ENCODE measurements at places on chromosomes 12 and 14.
A peak's percentile ranks its signal among the peaks of the same experiment; 100 is the strongest.

GRCh38 chr14:93319958-93320357 lies 12.9 kb downstream of the BTBD7 start:
- no peak for DNase-seq

GRCh38 chr14:69630360-69630759 lies 19.0 kb downstream of the SUSD6 start:
- no peak for DNase-seq

GRCh38 chr14:98906123-98906995 lies 365.6 kb downstream of the BCL11B start:
- DNase-seq: no peak

DNA sequence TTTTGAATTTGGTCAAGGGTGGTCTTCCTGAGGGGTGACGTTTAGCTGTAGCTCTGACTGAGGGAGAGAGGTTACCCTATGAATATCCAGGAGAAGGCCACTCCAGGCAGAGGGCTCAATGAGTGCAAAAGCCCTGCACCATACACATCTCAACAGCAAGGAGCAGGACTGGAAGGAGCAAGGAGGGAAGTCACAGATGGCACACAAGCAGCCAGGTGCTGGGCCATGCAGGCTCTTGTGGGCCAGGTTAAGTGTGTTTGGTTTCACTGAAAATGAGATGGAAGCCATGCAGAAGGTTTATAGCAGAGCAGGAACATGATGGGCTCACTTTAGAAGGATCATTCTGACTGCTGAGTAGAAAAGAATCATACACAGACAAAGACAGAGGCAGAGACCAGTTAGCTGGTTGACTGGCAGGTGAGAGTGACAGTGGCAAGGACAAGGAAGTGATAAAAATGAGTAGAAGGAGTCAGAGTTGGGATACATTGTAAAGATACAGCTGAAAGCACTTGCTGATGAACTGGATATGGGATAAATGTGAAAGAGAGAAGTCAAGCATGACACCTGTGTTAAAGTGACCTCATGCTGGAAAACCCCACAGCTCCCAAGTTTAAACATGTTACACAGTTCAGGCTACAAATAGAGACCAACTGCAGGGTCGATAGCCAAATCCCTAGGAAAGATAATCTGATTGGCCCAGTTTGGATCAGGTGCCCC lies 81.2 kb downstream of the PRKD1 start:
- DNase-seq: no peak

GRCh38 chr12:110245369-110245772 lies 35.7 kb upstream of the ATP2A2 start:
- peak; percentile 76 for DNase-seq

GRCh38 chr12:25262389-25263074 lies 11.8 kb upstream of the KRAS start:
- no peak for DNase-seq

DNA sequence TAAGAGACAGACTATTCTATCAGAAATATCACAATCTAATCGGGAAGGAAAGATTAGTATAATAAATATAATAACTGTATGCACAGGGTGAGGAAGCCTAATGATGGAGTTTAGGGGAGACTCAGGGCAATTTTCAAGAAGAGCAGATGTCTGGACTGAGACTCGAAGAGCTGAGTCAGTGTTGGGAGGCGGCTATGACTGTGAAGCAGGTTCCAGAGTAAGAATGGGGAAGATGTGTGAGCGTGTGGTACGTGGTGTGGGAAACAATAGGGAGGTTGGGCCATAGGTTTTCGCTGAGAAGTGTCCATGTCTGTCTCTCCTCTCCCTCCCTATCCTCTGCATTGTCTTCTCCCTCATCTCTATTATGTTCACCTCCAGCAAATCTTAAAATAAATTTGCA lies 85.6 kb downstream of the LMO3 start:
- DNase-seq: no peak

DNA sequence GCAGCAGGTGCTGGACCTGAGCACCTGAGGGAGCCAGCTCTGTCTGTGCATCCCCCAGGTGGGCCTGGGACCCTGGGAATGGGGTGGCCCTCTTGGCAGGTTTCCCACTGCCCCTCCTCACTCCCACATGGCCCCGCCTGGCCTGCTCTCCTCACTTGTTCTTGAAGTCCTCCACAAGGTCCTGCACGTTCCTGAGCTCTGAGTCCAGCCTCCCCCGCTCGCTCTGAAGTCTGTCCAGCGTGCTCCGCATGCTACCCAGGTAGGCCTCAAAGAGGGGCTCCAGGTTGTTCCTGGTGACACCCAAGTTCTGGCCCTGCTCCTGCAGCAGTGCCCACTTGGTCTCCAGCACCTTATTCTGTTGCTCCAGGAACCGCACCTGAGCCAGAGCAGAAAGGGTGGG lies 2.9 kb downstream of the KRT79 start:
- no peak for DNase-seq

DNA sequence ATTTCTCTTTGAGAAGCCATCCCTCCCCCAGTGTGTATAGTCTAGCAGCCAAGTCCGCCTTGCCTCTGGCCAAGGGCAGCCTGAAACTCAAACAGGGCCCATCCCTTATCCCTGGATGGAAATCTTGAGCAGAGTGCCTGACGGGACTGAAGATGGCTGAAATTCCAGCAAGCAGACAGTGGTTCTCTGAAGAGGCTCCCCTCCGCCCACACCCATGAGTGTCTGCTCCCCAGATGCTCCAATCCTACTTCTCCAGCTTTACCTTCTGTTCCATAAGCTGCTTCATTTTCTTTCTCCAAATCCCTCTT lies 396.2 kb downstream of the NUAK1 start:
- no peak for DNase-seq

DNA sequence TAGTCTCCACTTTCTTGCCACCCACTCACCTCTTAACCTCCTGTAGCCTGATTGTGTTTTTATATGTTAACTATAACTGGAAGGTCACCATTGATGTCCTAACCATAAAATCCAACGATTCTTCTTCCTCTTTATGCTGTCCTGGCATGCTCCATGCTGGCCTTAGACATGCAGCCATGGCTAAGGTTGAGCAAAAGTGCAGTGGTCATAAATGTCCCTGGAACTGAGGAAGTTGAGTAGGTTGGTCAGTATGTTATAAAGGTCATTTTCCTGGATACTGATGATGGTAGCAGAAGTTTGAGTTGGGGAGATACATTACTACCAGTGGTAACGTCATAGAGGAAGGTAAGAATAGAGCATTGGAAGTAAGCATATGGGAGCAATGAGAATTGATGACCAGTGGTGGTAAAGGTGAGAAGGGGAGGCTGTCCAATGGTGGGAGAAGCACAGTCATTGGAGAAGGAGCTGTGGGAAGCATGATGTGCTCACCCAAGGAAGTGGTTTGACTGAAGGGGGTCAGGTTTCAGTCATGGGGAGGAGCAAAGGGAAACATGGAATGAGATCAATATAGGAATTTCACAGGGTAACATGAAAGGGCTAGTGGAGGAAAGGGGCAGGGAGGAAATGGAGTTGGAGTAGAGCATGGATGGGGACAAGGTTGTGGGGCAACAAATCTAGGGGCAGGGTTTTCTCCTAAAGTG lies 240.8 kb downstream of the DACT1 start:
- no peak for DNase-seq

DNA sequence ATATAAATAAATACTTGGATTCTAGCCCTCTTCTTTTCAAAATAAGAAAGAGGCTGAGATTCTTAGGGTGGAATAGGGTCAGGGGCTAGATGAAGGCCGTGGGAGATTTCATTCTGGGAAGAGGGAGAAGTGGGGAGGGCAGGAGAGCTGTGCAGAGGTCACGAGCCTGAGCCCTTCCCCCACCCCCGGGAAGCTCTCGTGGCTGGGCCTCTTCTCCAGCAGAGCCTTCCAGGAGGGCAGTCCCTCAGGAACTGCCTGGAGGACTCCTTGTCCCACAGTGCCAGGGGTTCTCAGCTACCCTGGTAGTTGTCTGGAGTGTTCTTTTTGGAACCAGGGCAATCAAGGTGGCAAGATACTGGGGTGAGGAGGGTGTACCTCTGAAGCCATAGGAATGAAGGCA lies 94.0 kb downstream of the ESR2 start:
- DNase-seq: no peak

DNA sequence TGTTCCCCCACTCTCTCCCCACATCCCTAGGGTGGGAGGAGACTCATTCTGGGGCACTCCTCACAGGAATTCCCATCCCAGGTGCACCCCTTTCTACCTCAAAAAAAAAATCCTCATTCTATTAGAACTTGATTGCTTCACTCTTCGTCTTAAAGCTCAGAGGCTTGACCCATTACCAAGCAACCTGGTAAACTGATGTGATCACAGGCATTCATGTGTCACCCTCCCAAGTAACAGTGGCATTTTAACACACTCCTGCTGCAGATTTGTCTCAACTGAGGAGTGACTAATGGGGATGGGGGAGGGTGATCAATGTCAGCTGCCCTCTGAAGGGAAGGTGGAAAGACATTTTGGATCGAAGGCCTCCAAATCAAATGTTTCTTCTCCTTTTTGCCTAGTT lies 78.1 kb upstream of the PTHLH start:
- DNase-seq: no peak

DNA sequence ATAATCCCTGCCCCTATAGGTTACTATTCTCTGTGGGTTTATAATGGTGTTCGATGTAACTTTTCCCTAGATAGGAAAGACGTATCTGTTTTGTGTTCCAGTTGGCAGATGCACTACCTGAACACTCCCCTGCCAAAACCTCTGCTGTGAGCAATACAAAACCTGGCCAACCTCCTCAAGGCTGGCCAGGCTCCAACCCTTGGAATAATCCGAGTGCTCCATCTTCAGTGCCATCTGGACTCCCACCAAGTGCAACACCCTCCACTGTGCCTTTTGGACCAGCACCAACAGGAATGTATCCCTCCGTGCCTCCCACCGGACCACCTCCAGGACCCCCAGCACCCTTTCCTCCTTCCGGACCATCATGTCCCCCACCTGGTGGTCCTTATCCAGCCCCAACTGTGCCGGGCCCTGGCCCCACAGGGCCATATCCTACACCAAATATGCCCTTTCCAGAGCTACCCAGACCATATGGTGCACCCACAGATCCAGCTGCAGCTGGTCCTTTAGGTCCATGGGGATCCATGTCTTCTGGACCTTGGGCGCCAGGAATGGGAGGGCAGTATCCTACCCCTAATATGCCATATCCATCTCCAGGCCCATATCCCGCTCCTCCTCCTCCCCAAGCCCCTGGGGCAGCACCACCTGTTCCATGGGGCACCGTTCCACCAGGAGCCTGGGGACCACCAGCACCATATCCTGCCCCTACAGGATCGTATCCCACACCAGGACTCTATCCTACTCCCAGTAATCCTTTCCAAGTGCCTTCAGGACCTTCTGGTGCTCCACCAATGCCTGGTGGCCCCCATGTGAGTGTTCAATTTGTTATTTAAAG lies 11.3 kb downstream of the MAPK1IP1L start:
- no peak for DNase-seq

DNA sequence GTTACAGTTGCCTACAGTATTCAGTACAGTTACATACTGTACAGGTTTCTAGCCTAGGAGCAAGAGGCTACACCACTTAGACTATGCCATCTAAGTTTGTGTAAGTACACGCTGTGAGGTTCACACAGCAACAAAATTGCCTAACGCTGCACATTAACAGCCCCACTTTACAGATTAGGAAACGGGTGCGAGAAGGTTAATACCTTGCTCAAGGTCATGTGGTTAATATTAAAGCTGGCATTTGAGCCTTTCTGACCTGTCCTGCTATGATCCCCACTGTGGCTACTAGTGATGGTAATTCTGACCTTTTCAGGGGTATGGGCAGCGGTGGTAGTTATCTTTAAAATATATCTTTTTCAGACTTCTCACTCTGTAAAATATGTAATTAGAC lies 20.9 kb downstream of the ACVR1B start:
- DNase-seq: peak; percentile 67

DNA sequence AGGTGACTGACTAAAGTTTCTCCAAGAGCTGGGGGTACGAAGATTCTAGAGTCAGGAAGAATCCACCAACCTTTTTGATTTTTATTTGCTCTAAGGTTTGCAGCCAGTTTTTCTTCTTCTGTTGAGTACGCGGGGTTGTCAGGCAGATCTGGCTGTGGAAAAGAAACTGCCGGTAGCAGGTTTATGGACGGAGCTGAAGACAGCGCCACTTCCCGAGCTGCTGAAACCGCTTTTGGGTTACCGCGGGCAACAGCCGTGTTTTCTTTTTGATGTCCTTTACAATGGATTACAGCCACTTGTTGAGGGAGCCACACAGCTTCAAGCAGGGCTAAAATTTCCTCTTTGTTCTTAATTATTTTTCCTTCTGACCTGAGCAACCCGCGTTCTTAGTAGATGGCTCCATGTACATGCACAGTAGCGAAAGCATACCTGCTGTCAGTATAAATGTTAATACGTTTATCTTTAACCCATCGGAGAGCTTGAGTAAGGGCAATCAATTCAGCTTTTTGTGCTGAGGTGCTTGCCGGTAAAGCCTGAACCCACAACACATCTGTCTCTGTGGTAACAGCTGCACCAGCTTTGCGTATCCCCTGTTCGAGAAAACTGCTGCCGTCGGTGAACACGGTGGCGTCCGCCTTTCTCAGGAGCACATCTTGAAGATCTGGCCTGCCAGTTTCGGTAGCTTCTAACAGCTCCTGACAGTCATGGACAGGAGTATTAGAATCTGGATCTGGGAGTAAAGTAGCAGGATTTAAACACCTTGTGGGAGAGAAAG lies 674.3 kb downstream of the TMEM121 start:
- no peak for DNase-seq

DNA sequence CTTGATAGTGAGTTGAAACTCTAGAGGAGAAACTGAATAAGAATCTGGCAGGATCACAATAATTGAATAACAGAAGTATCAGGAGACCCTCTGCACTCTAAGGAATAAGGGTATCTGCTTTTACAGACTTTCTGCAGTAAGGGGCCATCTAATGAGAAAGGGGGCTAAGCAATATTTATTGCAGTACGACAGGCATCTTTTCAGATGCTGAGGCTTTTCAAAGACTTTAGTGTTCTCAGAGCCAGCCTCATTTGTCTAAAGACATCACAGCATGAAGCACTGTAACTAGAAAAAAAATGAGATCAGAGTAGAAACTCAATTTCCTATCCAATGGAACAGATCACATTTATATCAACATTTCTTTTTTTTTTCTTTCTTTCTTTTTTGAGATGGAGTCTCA lies 22.2 kb downstream of the PPTC7 start:
- DNase-seq: no peak

- DNase-seq: no peak
Observed at GRCh38 chr12:65603438-65604351, 220.6 kb upstream of the HMGA2 start.

DNA sequence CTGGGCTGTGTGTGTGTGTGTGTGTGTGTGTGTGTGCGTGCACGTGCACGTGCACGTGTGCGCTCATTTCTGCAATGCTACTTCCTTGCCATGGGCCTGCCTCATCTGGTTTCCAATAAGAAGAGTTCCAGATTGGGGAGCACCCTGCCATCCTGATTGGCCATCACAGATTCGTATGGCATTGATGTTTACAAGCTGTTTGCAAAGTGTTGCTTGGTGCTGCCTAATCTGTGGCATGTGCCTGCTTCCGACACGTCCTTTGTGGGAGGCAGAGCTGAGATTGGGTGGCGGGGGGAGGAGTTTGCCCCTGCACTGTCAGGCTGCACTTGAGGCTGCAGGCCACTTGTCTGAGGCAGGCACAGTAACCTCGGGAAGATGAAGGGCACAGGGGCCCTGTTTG lies 39.2 kb downstream of the SAMD4A start:
- no peak for DNase-seq

Data from hematopoietic multipotent progenitor cell treated with erythropoietin and hydrocortisone succinate and interleukin-3 and kit ligand, for 6 days (in vitro differentiated cells).